RPMI7951 (cell line): ENCODE measurements at places on chromosomes 6 and 20.

DNA sequence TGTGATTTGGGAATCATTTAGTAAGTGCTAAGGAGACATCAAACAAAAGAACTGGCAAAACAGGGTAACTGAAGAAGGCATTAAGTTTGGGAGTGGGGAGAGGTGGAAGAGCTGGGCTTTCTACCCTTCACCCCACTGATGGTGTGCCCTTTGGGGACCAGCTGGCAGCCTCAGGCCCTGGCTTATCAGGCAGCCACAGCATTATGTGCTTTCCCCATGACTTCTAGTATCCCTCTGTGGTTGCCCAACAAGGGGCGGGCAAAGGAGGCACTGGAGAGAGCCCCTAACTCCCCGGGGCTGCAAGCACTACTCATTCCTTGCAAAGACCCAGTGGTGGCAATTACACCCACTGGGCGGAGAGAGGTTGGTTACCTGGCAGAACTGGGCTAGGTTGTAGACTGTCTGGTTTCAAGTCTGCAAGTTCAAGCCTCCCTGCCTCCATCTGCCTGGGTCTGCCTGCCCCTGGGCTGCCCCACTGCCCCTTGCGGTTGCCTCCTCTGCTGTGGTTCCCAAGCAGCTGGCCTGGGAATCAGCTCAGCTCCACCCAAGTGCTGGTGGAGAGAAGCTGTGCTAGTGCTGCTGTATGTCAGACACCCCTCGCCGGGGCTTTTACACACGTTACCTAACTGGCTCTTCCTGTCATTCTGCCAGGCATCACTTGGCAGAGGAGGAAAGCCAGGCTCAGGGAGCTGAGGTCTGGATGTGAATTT lies 29.9 kb downstream of the KCNK5 start:
- no peak for DNase-seq

DNA sequence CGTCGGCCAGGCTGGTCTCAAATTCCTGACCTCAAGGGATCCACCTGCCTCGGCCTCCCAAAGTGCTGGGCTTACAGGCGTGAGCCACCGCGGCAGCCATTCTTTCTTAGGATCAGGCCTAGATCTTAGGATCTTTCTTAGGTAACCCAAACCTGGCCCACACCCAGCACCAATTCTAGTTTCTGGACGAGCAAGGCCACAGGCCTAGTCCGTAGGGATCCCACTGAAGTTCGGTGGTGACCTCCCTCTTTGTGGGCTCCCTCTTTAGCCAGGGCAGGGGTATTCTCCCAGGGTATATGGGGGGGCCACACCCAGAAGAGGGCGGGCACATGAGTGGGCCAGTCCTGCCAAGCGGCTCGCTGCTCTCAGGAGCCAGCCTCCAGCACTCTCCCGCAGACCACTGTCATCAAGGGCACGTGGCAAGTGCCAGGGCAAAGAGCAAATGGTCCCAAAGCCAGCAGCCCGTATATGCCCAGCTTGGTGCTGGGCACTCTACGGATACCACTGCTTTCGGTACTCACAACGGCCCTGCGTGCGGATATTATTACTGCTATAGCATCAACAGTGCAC lies 6.5 kb downstream of the PXDC1 start:
- no peak for DNase-seq

GRCh38 chr20:13342469-13343242 lies 121.6 kb downstream of the ISM1 start:
- no peak for DNase-seq

GRCh38 chr6:14292119-14292518 lies 174.5 kb downstream of the CD83 start:
- DNase-seq, result peak; percentile 21

- DNase-seq, result peak; percentile 61
Observed at GRCh38 chr6:112010328-112010727, 43.6 kb upstream of the CCN6 start.

GRCh38 chr20:63961664-63962425 lies 5.6 kb upstream of the UCKL1 start:
- DNase-seq, result no peak

DNA sequence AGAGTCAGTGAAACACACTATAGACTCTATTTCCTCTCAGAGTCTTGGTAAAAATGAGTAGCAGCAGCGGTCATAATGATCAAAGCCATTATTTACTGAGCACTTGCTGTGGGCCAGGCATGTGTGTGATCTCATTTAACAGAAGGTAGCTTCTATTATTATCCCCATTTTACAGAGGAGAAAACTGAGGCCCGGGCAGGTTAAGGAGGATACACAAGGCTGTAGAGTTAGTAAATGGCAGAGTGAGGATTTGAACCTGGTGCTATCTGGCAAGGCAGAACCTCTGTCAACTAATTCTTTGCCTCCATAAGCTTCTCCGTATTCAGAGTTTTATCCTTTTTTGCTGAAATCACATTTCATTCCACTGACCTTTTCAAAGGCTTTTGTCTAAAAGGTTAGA lies 122.2 kb upstream of the SALL4 start:
- DNase-seq, result no peak
